CD4-positive, alpha-beta memory T cell (primary cell): ENCODE measurements at places on chromosomes 6 and 20.
A peak's percentile ranks its signal among the peaks of the same experiment; 100 is the strongest.

DNA sequence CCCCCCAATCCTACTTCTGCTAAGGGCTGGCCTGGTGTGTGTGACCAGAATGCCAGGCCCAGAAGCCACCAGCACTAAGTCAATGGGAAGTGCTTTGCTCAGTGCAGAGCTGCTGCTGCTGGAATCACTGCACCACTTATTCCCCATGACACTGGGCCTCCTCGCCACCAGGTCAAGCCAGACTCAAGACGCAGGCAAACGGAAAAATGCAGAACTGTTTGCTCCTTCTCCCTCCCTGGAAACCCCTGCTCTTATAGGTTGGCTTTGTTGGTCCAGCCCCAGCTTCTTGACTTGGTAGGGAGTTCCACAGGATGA is 121.9 kb downstream of the PHACTR3 start:
- DNase-seq: no peak

DNA sequence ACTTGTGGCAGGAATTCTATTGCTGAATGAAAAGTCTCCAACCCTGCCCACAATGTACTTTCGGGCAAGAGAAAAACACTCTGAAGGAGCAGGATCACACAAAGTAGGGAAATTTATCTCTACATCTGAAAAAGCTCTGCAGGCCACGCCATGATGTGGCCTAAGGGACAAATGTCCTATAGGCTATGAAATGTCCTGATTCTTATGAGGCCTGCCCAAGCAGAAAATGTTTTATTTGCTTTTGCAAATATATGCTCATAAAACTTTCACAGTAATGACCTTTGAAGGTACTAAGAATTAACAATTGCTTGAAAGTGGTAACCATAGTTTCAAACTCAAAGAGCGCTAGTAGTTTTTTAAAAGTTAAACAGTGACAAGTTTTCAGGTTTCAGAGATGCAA is 31.0 kb downstream of the SYCP2 start:
- no peak for DNase-seq

DNA sequence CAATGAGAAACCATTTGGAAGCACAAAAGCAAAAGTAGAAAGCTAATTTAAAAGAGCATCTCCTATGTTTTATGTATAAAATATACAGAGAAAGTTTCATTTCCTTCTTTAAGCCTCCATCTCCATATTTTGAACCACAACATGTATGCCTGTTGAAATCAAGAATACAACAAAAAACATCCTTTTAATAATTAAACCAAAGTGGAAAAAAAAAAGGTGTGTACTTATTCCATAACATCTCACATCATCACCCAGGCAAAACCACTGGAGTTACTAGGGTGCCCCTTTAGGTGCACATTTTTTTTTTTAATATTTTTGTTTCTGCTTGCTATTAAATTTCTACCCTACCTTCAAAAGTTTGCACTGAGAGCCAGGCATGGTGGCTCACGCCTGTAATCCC is 43.0 kb downstream of the EDN1 start:
- no peak for DNase-seq

- DNase-seq: no peak
These were observed 366.9 kb upstream of the IRAK1BP1 start for GRCh38 chr6:78500299-78501089.

- no peak for DNase-seq
These were observed 135.0 kb downstream of the CLIC5 start for GRCh38 chr6:45880676-45881075.

DNA sequence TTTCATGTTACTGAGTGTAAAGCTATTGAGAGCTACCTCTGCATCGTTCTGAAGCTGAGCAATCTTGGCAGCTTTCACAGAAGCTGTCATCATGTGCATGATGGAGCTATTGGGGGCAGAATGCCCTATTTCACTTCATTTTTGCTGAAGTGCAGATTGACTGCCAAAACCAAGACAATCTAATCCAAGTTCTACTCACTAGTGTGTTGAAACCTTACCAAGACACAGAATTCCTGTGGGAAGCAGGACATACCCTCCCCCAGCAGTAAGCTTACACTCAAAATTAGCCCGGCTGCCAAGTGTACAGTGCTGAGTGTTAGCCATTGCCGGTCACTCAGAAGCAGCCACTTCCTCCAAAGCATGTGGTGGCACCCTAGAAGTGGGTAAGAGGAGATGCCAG is 177.3 kb upstream of the TENT5A start:
- no peak for DNase-seq

DNA sequence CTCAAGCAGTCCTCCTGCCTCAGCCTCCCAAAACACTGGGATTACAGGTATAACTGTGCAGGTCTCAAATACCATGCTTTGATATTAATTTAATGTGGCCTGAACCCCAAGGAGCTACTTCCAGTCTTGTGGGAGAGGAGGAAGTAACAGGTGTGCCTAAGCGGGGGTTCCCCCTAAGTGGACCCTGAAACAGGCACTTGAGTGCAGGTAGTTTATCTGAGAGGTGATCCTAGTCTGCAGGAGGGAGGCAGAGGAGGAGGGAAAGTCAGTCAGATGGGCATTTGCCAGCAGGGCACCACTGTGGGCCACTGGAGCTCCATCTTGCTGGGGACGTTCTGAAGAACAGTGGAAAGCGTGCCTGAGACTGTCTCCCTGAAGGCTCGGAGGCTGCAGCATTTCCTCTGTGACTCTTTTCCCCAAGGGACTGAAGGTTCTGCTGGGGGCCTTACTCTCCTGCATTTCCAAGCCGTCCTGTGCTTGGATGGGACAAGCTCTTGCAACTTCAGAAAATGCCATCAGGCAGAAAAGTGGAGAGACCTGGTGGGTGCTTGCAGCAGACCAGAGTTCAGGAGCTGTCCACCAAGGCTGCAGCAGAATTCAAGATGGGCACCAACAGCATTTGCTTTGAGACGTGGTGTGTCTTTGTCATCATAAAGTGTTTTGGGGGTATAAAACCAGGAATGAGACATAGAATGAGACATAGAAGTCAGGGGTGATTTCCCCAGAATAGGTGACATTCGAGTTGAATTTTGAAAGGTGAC is 4.6 kb upstream of the DLGAP4 start:
- no peak for DNase-seq

DNA sequence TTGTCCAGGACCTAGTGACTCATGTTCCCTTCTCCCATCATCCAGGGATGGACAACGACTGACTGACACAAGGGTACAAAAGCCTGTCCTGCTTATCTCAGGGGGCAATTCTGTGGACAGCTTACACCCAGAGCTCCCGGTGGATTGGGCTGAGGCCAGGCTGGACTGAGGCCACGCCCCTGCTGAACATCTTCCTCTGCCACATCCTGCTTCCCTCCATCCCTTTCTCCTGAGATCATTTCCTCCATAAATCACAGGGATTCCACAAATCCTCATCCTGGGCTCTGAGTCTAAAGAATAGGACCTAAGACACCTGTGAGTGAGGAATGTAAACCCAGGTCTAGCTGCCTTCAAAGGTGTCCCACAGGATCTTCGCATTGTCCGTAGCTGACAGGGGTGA is 30.4 kb upstream of the RNF24 start:
- DNase-seq: no peak

GRCh38 chr6:30480536-30481156 is 8.7 kb upstream of the HLA-E start:
- peak; percentile 88 for DNase-seq

DNA sequence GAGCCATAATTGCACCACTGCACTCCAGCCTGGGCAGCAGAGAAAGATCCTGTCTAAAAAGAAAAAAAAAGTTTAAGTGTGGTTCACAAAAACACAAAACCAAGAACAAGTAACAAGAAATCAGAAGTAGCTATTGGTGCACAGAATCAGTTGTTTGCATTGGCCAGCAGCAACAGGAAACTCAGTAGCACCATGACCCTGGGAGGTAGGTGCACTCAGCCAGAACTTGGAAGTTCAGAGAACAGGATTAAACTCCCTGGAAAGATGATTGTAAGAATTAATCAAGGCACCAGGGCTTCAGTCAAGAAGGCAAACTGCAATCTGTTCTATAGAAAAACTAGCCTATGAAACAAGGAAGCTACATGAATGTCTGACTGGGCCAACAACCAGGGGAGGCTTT is 267.9 kb downstream of the COL12A1 start:
- DNase-seq: no peak
